Naive B cell (primary cell): ENCODE measurements at places on chromosomes 12 and 14. TPM values are rescaled to one million over a fixed set of nuclear protein-coding genes. Genes with fewer than 3 reads are reported as not detected.
A peak's percentile ranks its signal among the peaks of the same experiment; 100 is the strongest.

GRCh38 chr14:102686196-102686801 is 91.0 kb upstream of the TRAF3 start:
- H3K27me3 ChIP-seq: no peaks in the 10 kb centered on the region
- no peak overlapping the region for H3K4me3 ChIP-seq
- no peak overlapping the region for H3K27ac ChIP-seq
- DNase-seq: no peak

DNA sequence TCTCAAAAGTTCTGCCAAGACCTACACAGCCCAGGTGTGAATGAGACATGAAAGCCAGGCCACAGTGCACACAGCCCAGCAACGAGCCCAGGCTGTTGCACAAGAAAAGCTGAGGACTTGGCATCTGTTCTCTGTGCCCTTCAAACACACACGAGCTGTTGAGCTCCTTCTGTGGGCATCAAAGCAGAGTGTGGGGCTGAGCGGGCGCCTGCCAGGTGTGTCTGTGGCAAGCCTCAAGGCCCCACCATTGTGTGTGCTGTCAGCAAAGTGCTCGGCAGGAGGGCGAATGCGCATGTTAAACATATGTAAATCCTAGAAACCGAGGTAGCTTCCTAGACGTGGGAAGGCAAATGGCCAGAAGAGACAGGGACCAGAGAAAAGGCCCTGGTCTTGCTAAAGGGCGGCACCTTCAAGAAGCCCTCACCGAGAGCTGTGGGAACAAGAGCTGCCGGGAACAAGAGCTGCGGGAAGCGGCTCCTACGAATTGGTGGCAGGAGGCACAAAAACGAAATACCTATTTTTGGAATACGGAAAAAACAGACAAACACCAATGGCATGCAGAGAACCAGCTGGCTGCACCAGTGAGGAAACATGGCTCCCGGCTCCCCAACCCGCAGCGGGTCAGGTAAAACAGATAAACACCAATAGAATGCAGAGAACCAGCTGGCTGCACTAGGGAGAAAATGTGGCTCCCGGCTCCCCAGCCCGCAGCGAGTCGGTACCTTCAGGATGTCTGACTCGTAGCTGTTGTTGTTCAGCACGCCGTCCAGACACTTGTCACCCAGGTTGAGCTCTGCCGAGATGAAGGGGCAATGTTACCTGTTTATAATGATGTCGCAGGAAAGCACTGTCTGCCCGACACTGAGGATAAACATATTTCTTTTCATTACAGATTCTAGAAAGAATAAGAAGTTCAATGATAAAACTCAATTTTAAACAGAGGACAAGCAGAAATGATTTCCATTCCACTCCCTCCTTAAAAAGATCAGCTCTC is 19.0 kb upstream of the GOLGA3 start:
- no peak for DNase-seq
- H3K36me3 ChIP-seq: peaks cover 11% of the 10 kb centered on the region
- no peaks in the 10 kb centered on the region for H3K4me1 ChIP-seq
- no peak overlapping the region for H3K4me3 ChIP-seq
- H3K27me3 ChIP-seq: no peaks in the 10 kb centered on the region
- peak overlapping the region; percentile 59 for H3K27ac ChIP-seq

DNA sequence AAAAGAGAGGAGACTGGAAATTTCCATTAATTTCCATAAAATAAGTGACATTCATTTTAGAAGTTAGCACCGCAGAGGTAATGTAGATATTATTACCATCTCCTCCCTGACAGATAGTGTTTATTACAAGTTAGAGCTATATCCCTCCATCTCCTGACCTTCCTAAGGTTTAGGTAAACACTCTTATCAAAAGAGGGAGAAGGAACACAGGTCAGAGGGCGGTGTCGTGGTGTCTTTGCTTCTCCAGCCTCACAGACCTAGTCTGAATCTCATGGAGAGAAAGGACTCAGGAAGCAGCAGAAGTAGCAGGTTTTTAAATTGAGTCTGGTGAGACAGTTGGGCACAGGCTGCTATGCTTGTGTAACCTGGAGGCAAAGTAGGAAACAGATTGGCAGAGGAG is 11.5 kb upstream of the POC1B start:
- peaks cover 10% of the 10 kb centered on the region for H3K4me1 ChIP-seq
- no peak overlapping the region for H3K27ac ChIP-seq
- no peak for DNase-seq

DNA sequence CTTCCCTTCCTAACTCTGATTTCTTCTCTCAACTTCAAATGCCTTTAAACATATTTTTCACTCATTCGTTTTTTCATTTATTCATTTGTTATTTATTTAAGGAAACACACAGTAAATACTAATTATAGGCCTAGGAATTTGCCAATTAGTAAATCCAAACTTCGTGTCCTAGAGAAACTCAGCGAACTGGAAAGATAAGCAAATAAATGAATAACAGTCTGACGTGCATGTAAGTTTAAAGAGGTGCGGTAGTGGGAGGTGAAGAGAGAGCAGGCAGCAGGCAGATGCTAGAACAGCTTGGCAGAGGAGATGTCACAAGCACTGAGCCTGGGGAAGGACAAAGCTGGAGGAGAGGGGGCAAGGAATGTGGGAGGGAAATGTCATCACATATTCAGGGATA is 228.2 kb downstream of the DPY19L2 start:
- no peak overlapping the region for H3K27ac ChIP-seq
- no peak overlapping the region for H3K4me3 ChIP-seq
- no peaks in the 10 kb centered on the region for H3K36me3 ChIP-seq
- no peaks in the 10 kb centered on the region for H3K4me1 ChIP-seq

GRCh38 chr12:39239490-39240486 is 203.1 kb downstream of the KIF21A start:
- H3K4me3 ChIP-seq: no peak overlapping the region
- no peaks in the 10 kb centered on the region for H3K27me3 ChIP-seq
- no peak overlapping the region for H3K27ac ChIP-seq
- no peaks in the 10 kb centered on the region for H3K36me3 ChIP-seq
- no peak for DNase-seq
- no peaks in the 10 kb centered on the region for H3K4me1 ChIP-seq

DNA sequence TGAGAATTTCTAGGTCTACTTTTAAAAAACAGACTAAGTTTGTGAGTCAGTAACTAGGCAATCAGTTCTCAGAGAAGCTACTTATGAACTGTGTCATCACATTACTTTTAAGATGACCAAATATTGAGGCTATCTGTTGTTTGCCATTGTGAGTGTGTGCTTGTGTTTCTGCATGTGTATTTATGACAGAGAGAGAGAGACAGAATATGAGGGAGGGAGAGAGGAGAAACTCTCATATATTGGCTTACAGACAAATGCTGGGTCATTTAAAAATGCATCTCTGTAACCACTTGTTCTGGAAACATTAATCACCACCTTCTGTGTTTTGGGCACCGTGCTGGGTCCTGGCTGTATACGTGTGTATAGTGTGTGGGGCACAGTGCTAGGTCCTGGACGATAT is 161.5 kb upstream of the FRMD6 start:
- no peak overlapping the region for H3K4me3 ChIP-seq
- H3K27me3 ChIP-seq: peaks cover 20% of the 10 kb centered on the region
- H3K36me3 ChIP-seq: no peaks in the 10 kb centered on the region
- no peaks in the 10 kb centered on the region for H3K4me1 ChIP-seq
- DNase-seq: no peak

DNA sequence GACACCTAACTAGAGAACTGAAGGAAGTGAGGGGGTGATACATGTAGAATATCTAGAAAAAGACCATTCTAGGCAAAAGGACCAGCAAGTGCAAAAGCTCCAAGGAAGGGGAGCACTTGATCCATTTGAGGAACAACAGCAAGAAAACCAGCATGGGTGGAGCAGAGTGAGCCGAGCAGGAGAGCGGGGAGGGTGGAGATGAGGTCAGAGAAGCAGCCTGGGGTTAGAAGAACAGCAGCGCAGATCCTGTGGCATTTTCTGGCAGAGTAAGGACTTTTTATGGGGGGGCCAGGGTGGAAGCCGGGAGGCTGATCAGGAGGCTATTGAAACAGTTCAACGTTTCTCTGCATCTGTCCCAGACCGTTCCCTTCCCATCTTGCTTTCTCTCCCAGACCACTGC is 24.5 kb upstream of the TMCC3 start:
- H3K4me1 ChIP-seq: peaks cover 26% of the 10 kb centered on the region
- peak overlapping the region; percentile 93 for H3K27ac ChIP-seq
- peak overlapping the region; percentile 56 for H3K4me3 ChIP-seq
- H3K27me3 ChIP-seq: no peaks in the 10 kb centered on the region
- no peak for DNase-seq

DNA sequence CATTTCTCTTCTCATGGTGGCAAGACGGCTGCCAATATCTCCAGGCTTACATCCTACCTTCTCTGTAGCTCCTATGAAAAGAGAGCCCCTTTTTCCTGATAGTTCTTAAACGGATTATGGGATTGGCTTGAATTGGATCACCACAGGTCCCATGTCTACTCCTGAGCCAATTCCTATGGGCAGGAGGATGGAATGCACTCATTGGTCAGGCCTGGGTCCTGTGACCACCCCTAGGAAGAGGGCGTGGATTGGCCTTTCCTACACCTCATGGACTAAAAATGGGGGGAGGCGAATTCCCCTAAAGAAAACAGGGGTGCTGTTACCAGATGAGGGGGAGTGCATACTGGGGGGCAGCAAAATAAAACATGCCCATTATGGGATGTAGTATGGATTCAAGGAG is 108.8 kb downstream of the PTPN11 start:
- no peaks in the 10 kb centered on the region for H3K4me1 ChIP-seq
- no peak overlapping the region for H3K27ac ChIP-seq
- H3K4me3 ChIP-seq: no peak overlapping the region
- no peaks in the 10 kb centered on the region for H3K27me3 ChIP-seq
- DNase-seq: no peak

Gene PLEKHG7
- polyA plus RNA-seq: 0.10 TPM

DNA sequence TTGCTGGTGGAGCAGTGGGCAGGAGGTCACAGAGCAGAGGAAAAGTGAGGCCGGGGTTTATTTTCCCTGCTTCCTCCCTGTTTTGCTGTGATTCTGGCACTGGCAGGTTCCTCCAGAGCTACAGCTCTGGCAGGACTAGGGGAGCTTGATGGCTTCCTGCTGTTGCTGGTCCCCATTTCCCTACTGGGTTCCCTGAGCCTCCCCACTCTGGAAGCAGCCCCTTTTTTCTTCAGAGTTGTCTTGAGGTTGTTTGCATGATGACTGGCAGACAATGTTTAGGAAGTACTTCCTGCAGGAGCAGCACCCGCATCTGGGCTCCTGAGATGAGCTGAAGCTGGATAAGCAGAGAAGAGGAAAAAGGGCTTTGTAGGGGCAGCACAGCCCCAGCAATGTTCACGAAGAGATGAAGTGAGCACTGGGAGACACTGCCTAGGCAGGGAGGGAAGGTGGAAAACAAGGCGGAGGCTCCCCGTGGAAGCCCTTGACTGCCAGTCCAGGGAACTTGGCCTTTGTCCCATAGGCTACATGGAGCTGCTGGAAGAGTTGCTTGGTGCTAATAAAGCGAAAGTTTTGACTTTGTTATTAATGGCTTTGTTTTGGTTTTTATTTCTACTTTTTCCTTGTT is 126.9 kb downstream of the SLC38A6 start:
- no peak overlapping the region for H3K4me3 ChIP-seq
- no peaks in the 10 kb centered on the region for H3K36me3 ChIP-seq
- no peak overlapping the region for H3K27ac ChIP-seq
- DNase-seq: no peak

- peak overlapping the region; percentile 5 for H3K27ac ChIP-seq
- no peak for DNase-seq
- peak overlapping the region; percentile 79 for H3K4me3 ChIP-seq
- peaks cover 77% of the 10 kb centered on the region for H3K27me3 ChIP-seq
Observed at GRCh38 chr12:49342914-49343731, 3.6 kb upstream of the DNAJC22 start.

DNA sequence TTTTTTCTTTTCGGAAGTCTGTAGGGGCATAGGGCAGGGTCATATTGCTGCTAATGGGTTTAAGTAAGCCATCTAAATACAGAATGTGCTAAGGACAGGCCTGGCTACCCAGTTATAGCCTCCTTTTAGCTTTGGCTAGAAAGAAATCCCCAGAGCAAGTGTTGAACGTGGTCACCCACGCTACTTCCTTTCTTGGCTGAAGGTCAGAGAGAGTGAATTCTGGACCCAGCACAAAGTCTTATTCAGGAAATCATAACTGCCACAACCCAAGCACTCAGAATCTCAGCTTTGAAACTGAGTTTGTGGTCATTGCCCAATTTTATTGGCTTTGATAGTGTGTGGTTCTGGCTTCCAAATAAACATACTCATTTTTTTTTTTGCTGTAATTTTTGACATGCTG is 542.1 kb upstream of the ATP2B1 start:
- no peaks in the 10 kb centered on the region for H3K36me3 ChIP-seq
- H3K4me1 ChIP-seq: peaks cover 17% of the 10 kb centered on the region
- H3K27me3 ChIP-seq: peaks cover 4% of the 10 kb centered on the region

DNA sequence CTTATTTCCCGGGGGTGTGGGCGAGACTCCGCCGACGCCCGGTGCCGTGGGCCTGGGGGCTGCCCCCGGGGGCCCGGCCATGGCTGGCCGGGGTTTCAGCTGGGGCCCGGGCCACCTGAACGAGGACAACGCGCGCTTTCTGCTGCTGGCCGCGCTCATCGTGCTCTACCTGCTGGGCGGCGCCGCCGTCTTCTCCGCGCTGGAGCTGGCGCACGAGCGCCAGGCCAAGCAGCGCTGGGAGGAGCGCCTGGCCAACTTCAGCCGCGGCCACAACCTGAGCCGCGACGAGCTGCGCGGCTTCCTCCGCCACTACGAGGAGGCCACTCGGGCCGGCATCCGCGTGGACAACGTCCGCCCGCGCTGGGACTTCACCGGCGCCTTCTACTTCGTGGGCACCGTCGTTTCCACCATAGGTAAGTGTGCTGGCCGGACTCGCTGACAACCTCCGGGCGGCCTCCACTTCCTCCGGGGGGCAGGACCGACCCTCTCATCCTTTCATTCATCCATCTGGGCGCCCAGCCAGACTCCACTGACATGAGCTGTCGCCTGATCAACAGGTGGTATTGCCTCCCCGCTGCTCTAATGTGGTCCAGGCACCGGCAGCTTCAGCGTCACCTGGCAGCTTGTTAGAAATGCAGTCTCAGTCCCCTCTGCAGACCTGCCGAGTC is 467 bp downstream of the KCNK13 start:
- no peak for DNase-seq
- no peak overlapping the region for H3K27ac ChIP-seq
- H3K4me1 ChIP-seq: peaks cover 14% of the 10 kb centered on the region
- peaks cover 57% of the 10 kb centered on the region for H3K27me3 ChIP-seq
- H3K36me3 ChIP-seq: peaks cover 4% of the 10 kb centered on the region

DNA sequence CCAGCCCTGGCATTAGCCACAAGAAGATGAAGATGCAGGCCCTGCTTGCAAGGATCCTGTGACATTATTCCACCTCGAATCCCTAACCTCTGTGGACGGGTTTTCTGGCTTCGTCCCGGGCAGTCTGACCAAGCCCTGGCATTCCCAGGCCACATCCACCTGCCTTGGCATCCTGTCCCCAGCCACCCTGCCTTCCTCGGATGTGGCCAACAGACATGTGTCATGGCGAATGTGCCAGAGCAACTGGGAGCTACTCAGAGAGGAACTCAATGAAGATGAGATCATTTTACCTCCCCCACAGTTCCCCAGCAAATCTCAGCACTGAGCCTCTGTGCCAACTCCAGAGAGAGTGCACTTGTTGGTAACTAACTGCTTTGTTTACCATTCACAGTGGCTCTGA is 33.5 kb upstream of the KCNA5 start:
- no peak for DNase-seq
- H3K4me3 ChIP-seq: no peak overlapping the region
- no peaks in the 10 kb centered on the region for H3K36me3 ChIP-seq
- H3K27me3 ChIP-seq: peaks cover 34% of the 10 kb centered on the region
- no peak overlapping the region for H3K27ac ChIP-seq
